ENCODE measurements at places on chromosomes 7 and 10. TPM values are rescaled to one million over a fixed set of nuclear protein-coding genes. Genes with fewer than 3 reads are reported as not detected.

PDSS1 gene
- 17.3 TPM for total RNA-seq

SLC13A1 gene
- not detected for total RNA-seq

DKK1 gene
- 36.0 TPM for total RNA-seq

PTTG1IP2 gene
- total RNA-seq, result not detected

MBLAC1 gene
- total RNA-seq, result 2.8 TPM

MSMB gene
- 17.1 TPM for total RNA-seq

LIPF gene
- total RNA-seq, result not detected

VIM gene
- total RNA-seq, result 1,774 TPM

PLEKHS1 gene
- 4.7 TPM for total RNA-seq

CC2D2B gene
- 3.3 TPM for total RNA-seq

PNLIP gene
- not detected for total RNA-seq

DOCK1 gene
- total RNA-seq, result 46.4 TPM

CCL24 gene
- 1.7 TPM for total RNA-seq

MACC1 gene
- total RNA-seq, result 36.2 TPM

ANKRD30A gene
- not detected for total RNA-seq

Measured in left lung (tissue), 14 donors.